Breast epithelium (tissue), 4 donors: ENCODE measurements at places on chromosomes 1 and 21. TPM values are rescaled to one million over a fixed set of nuclear protein-coding genes. Genes with fewer than 3 reads are reported as not detected.

GRCh38 chr1:6097117-6097595 lies 51.5 kb downstream of the KCNAB2 start:
- no peak for DNase-seq

DNA sequence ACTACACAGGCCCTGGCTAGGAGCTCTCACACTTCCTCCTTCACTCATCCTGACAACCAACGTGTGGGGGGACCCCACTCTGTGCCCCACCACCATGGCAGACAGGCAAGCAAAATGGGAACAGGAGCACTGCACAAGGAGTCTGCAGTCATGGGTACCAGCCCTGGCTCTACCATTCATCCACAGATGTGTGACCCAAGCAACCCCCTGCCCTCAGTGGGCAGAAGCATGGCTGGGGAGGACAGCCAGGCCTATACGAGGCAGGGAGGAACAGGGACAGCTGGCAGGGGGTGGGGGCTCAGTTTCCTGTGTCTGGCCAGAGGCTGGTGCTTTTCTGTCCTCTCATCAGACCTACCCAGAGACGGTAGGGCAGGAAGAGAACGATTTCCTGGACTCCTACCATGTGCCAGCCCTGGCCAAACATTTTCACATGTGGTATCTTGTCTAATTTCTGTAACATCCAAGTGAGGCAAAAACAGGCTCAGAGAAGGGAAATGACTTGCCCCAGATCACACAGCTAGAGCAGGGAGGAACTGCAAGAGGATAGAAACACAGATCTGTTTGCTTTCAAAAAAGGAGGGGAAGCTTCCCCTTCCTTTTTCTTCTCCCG lies 178.0 kb downstream of the HIVEP3 start:
- DNase-seq = no peak

GRCh38 chr1:232084584-232085223 lies 458.1 kb downstream of the DISC1 start:
- DNase-seq = no peak

The F5 gene
- total RNA-seq = 7.4 TPM

The MFSD2A gene
- total RNA-seq = 7.9 TPM

DNA sequence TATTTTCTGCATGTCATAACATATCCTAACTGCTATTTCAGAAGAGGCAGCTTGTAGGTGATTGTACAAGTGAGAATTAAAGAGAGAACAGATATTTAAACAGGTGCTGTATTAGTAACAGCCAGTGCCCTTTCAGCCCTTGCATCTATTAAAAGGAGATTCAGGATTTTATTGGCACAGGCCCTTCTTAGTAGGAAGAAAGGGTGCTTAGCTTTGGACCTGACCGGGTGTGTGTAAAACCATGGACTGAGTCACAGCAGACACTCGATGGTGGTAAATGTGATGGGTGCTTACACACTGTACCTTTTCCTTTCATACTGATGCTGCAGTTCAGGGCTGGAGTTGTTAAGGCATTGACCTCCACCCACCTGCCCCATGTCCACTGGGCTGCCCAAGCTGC lies 12.7 kb upstream of the CD101 start:
- DNase-seq = no peak

The CELA2A gene
- not detected for total RNA-seq
